ENCODE measurements at places on chromosomes 1 and 21.

DNA sequence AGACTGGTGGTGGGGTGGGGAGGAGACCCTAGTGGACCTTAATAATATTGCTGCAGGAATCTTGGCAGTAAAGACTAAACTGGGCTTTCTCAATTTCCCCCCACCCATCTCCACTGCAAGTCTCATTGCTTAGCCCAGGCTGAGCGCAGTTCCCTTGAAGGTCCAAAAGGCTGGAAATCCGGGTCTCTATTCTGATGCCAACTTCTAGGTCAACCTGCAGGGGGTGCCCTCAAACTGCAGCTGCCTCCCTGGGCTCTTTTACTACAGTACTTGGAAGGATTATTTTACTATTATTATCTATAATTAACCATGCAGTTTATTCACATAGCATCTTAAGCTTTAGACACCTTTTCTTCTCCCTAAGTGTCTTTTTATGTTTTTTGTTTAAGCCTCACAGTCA is 85.4 kb upstream of the WARS2 start:
- no peak for DNase-seq

DNA sequence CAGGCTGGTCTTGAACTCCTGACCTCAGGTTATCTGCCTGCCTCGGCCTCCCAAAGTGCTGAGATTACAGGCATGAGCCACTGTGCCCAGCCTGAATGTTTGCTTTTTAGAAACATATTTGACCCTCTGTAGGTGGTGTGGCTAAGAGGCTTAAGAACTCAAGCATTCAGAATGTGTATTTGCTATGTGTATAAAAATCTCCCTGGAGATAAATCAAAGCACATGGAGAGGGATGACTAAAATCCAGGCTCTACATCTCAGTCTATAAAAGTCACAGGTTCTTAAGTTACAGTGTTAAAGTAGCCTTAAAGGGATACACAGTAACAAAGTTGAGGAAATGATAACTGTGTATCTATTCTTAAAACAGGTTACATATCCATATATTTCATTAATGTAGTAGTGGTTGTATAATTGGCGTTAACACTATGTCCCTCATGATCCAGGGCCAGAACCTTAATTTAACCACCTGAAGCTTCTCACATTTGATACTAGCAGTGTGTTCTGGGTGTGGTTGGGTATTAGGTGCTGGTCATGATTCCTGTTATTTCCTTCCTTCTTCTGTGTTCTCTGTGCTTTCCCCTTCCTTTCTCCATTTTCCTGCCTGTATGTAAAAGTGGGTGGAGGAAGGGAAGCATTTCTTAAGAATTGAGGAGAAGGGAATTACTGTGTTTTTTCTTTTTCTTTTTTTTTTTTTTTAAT is 16.2 kb downstream of the GIPC2 start:
- no peak for DNase-seq

DNA sequence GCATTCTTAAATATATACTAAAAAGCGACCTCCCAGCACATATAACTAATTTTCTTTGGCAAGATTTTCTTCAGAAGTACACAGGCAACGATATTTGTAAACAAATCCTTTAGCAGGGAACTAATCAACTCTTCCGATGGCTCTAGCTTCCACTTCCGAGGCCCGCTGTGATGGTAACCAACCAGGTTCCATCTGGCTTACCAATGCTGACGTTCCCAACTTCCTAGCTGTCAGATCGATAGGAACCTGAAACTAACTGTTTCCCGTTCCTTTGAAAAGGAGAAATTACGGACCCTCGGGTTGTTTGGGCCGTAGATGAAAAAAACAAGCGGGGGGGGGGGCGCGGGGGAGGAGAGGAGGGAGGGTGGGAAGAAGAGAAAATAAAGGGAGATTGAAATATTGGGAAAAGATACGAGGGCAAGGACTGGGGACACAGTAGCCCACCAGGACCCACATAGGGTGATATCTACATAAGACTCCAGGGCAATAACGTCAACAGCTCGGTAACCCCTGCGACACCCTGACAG is 513 bp downstream of the GTF2B start:
- no peak for DNase-seq

DNA sequence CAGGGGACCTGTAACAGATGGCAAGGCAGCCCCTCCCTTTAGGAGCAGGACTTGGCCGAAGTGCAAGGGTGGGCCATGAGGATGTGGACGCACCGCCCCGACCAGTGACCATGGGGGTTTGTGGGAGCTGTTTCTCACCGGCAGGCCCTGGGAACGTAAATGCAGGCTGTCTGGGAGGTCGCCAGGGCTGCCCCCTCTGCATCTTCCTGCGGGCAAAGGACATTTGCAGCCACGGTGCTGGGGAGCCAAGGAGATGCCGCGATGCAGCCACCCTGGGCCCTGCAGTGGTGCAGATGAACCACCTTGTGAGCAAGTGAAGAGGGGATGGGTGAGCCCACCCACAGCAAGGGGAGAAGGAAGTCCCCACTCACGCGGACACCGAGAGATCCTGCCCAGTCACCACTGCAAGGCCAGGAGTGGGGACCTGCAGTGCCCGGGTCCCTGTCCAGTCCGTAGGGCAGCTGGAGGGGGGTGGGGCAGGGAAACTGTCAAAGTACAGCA is 121.1 kb downstream of the SIK1 start:
- no peak for DNase-seq

- no peak for DNase-seq
Measured at GRCh38 chr1:47992720-47993415, 4.3 kb downstream of the TRABD2B start.
